ENCODE measurements at places on chromosomes 6 and 20.

GRCh38 chr6:141413196-141413595 is 719.5 kb upstream of the GJE1 start:
- no peak for DNase-seq

GRCh38 chr6:123830120-123830519 is 26.5 kb downstream of the NKAIN2 start:
- no peak for DNase-seq

GRCh38 chr6:151004383-151005024 is 139.0 kb downstream of the MTHFD1L start:
- no peak for DNase-seq

DNA sequence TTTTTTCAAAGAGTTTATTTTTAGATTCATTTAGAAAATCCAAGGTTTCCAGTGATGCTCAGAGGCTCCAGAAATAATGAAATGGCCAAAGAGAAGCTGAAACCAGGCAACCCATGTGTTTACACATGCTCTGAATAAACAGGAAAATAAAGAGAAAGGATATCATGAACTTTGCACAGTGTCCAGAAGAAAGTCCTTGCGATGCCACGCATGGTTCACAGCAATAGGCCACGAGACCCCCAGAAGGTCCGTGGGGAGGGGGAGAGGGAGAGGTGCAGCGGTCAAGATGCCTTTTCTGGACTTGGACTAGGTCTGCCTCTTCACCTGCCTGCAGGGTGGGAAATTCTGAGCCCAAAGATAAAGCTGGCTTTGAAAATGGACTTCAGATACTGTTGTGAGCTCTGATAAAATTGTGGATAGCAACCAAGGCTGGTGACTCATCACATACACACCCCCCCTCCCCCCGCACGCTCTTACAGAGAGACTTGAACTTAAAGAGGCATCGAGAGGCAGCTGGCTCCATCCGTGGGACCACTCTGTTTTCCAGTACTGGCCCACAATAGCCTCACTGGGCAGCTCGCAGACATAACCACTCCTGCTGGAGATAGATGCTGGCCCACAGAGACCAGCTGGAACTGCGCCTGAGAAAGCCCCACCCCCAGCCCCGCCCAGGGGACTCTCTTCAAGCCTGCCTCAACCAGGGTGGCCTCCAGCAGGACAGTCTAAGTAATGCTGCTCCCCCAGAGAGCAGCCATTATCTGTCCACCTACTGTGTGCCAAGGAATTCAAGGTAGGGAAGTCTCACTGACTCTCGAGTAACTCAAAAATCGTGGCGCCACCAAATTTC is 21.2 kb upstream of the NFATC2 start:
- no peak for DNase-seq

GRCh38 chr6:157946865-157947532 is 34.7 kb upstream of the SYNJ2 start:
- no peak for DNase-seq

DNA sequence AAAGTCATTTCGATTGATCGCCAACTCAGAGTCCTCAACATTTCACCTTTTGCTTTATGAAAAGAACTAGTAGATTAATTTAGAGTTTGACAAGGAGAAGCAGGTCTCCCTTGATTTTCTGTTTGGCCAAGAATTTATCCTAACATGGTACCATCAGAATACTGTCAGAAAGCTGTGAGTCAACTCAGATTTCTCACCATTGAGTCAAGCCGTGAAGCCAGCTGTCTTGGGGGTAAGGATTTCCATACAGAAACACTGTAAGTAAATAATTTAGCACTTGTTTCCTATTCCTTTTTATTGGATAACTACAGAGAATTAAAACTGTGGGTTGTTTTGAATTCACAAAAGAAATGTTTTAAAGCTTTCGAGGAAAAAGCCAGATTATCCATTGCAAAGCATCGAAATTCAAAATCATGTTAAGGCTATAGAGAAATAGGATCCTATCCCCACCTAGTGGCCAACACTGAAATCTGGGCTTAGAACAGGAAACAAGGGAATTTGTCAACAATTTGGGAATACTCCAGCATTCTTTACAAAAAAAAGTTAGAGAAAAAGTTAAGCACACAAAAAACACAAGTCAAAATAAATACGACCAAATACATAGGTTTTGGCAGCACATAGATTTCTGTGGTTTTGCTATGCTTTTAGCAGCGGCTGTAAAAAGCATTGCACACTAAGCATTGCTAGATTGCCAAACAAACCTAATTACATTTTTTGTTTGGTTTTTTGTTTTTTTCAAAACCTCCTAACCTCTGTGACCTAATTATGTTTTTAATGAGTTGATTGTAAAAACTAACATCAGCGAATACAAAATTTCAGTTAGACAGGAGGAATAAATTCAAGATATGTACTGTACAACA is 44.2 kb downstream of the COL11A2 start:
- no peak for DNase-seq

GRCh38 chr6:151430886-151431285 is 21.0 kb downstream of the RMND1 start:
- no peak for DNase-seq

DNA sequence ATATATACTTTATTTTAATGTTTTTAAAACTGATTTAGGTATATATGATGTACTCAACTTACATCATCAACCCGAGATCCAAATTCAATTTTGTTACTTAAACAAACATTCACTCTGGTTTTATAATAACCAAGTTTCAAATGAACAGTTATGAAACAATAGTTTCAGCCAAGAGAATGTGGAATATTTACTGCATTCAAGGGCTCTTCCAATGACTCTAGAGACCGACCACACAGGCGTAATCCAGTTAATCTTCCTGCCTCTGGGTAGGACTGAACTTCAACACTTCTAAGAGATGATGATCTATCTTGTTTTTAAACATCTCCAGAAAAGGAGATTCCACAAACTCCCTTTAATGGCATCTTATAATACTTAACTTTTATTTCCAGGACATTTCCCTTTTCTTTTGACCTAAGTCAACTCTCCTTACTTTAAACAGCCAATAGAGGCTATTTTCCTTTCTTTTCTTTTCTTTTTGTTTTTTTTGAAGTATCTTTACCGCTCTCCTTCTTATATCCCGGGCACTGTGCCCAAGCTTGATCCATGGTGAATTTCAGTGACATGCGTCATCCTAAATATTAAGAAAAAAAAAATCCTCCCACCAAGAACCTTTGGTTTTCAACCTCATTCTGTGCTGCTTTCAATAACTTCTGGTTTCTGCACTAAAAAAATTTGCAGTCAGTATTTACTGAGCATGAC is 110.1 kb downstream of the KIF13A start:
- no peak for DNase-seq

DNA sequence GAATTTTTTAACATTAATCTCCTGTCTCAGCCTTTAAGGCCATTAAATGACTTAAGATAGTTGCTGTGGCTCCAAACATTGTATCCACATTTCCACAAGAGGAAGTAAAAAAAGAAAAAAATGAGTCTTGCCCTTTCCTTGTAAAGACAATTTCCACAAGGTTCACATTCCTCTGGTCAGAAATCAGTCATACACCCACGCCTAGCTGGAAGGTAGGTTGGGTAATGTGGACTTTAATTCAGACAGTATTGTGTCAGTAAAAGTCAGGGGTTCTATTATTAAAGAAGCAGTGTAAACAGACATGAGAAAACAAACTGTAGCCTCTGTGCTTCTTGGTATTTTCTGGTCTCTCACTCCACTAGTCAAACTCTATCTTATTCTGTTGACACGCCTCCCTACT is 682.0 kb downstream of the GRIK2 start:
- DNase-seq = no peak

DNA sequence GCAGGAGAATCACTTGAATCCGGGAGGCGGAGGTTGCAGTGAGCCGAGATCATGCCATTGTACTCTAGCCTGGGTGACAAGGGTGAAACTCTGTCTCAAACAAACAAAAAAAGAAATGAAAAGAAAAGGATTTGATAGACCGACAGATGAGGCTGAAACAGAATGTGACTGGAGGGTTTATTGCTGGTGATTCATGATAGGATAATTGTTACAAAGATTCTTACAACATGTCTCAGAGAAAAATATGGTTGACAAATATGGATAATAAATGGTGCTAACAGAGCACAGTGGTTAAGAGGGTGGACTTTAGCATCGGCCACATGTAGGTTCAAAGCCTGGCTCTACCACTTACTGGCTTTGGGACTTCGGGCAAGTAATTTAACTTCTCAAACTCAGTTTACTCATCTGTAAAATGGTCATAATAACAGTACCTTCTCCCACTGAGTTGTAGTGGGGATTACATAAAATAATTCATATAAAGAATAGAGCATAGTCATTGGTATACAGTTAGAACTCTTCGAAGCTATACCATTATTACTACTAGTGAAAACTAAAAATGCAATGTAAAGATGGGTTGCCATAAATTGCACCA is 131.9 kb downstream of the MAP3K7 start:
- no peak for DNase-seq

DNA sequence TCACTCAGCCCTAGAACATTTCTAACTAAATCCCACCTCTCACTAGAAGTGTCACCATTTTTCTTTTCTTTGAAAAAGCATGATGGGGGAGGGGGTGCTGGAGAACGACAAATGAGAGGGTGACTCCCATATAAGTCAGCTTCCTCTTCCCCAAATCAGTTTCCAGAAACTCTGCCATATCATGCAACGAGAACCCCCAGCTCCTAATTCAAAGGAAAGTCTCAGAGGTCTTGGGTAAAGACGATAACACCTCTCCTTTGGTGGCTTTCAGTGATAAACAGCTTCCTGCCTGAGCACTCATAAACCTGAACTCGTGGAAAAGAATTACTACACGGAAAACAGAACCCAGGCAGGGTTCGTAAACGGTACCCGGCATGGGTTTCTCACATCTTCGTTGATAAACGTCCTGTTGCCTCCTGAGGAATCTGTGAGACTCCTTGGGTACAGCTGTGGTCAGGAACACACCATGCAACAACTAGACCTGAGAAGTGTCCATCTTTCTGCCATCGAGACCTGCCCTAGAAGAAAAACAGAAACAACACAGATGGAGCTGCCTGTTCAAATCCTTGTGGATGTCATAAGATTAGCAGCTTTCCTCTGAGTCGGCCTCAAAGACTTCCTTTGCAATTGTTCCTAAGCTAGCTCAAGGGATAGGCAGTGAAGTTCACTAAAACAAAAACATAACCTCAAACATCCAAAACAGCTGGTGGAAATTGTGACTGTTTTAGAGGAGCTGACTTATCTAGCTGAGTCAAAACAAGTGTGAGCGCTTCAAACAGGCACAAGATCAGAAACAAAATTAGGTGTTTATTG is 185.8 kb upstream of the PRDM1 start:
- no peak for DNase-seq

DNA sequence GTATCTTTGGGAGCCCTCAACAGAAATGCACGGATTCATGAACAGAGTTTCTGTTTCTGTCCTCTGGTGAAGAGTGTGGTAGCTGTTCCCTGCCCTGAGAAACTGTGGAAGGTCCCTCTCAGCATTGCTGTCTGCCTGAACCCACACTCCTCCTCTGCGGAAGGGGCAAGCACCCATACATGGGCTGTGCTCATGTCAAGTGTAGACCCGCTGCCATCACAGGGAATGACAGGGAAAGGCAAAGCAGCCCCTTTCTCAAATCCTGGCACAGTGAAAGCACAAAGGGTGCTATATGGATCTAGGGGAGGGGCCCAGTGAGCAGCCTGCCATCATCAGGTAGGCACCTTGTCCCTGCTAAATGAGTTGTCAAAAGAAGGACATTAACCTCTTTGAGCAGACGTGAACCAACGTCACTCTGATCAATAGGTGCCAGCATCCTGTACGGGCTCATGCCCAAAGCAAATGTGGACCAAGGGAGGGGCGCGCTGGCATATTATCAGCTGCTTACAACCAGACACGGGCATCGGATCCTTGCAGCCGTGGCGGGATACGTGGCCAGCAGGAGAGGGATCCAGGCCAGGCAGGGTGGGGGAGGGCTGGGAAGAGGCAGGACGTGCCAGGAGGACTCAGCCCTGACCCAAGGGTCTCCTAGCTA is 231.2 kb upstream of the PMEPA1 start:
- DNase-seq = no peak

Measured in stimulated activated CD8-positive, alpha-beta memory T cell treated with anti-CD3 and anti-CD28 coated beads, Interleukin-15, amount 100 ng/mL, for 48 hours (primary cell).